ENCODE measurements at places on chromosomes 6 and 20. TPM values are rescaled to one million over a fixed set of nuclear protein-coding genes. Genes with fewer than 3 reads are reported as not detected.

DNA sequence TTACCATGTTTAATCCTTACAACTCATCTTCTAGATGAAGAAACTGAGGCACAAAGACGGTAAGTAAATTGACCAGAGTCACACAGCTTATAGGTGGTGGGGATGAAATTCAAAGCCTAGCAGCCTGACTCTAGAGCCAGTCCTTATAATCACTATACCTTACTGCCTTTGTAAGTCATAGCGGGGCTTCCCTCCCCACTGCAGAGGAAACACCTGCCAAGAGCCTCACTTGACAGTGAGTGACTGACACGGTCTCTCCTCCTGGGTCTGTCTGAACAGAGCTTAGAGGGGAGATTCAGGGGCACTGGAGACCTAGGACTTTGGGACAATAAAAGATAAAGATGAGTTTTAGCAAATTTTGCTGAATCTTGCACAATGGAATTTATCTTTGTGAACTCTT, 12.8 kb downstream of the SUN5 start:
- no peak for ATAC-seq

GRCh38 chr6:109472132-109472995, 10.7 kb downstream of the ZBTB24 start:
- peak; percentile 69 for ATAC-seq

DNA sequence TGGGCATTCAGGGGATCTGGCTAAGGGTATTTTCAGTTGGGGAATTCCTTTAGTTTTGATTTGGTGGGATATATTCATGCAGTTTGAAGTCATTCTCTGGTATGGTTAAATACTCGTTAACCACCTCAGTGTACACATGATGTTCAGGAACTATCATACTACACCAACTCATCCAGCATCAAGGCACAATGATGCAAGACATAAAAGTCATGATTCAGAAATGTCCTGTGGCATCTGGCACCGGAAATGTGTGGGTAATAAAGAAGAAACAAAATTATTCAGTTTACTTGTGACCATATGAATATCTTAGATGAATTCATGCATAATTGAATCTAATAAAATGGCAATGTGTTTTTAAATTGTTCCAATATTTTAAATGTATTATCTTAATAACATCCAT, 129.0 kb upstream of the BMP5 start:
- no peak for ATAC-seq

DNA sequence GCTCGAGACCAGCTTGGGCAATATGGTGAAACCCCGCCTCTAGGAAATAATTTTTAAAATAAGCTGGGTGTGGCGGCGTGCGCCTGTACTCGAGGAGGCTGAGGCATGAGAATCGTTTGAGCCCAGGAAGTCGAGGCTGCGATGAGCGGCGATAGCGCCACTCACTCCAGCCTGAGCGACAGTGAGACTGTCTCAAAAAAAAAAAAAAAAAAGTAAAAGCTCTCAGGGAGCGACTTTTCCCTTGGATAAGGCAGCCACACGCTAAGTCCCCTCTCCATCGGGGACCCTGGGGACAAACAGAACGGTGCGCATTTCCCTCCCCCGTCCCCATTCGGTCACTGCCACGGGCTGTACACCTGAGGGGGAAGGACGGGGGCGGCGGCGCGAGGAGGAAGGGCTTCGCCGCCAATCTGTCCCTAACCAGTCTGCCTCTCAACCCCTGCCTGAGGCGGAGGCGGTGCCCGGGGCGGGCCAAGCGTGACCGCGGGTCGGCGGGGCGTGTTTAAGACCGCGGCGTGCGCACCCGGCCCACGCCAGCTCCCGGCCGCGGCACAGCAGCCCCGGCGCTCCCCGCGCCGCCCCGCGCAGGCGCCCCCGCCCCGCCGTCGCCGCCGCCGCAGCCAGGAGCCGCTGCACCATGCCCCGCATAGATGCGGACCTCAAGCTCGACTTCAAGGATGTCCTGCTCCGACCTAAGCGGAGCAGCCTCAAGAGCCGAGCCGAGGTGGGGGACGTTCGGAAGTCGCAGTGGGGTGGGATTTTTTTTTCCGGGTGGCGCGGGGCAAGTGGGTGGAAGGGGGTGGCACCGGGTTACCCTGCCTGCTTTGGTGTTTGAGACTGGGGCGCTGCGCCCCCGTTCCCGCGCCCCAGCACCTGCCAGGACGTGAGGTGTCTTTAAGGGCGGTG, at the start of gene GMPR:
TSS of gene GMPR (plus strand) at position 531 of the 906 bp plus-strand sequence. CDS start at position 638, 107 bp downstream.
- ATAC-seq = peak; percentile 96

The RNF144B gene
- total RNA-seq = 0.93 TPM

- ATAC-seq = no peak
Measured at GRCh38 chr6:65728879-65729479, 22.0 kb upstream of the EYS start.

The DLL1 gene
- 0.56 TPM for total RNA-seq

- no peak for ATAC-seq
Measured at GRCh38 chr6:130503146-130503545, 137.3 kb downstream of the TMEM200A start.

The C4A gene
- total RNA-seq = 6.9 TPM

The KCNK5 gene
- total RNA-seq = 8.9 TPM

The TFAP2D gene
- not detected for total RNA-seq

- ATAC-seq = no peak
Measured at GRCh38 chr6:14885498-14885897, 360.4 kb upstream of the JARID2 start.

The C20orf141 gene
- not detected for total RNA-seq

The TMC2 gene
- not detected for total RNA-seq

The MMP24 gene
- 0.04 TPM for total RNA-seq

GRCh38 chr6:133568970-133569889, 319.7 kb upstream of the TCF21 start:
- peak; percentile 96 for ATAC-seq

- peak; percentile 99 for ATAC-seq
Measured at GRCh38 chr6:157099912-157100593, 223.3 kb downstream of the TMEM242 start.

- peak; percentile 29 for ATAC-seq
Measured at GRCh38 chr6:28488916-28489365, 26.7 kb downstream of the GPX6 start.

The OXT gene
- not detected for total RNA-seq

The RNF182 gene
- total RNA-seq = not detected

The SLC17A2 gene
- total RNA-seq = not detected

DNA sequence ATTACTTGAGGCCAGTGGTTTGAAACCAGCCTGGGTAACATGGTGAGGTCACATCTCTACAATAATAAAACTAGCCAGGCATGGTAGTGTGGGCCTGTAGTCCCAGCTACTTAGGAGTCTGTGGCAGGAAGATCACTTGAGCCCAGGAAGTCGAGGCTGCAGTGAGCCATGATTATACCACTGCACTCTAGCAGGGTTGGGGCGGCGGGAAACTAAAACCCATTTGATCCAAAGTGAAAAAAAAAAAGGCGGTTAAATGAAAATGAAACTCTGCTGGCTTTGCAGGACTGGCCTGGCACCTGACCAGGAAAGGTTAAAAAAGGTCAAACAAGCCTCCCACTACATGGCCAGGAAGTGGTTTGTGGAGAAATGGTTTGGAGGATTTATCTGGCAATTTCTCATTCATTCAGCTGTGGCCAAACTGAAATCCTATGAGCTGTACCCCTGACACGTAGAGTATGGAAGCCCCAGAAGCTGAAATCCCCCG, 36.6 kb downstream of the MTRES1 start:
- peak; percentile 74 for ATAC-seq

GRCh38 chr6:83908813-83909212, 49.3 kb downstream of the CYB5R4 start:
- ATAC-seq = no peak

DNA sequence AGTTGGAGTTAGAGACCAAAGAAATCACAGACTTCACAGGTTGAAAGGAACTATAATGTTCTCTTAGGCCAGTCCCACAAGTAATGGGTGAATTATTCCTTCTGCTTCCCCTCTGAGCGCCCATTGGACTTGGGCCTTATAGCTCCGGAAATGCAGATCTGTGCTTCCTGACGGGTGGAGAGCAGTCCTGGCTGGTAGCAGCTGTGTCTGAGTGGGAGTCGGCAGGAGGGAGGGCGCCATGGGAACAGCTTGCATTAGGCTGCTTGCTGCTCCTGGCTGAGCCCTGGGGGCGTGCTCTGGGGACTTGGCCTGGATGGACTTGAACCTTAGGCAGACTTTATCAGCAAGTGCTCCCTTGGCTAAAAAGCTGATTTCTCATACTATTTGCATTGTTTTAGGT, 18.4 kb upstream of the NUP153 start:
- no peak for ATAC-seq

DNA sequence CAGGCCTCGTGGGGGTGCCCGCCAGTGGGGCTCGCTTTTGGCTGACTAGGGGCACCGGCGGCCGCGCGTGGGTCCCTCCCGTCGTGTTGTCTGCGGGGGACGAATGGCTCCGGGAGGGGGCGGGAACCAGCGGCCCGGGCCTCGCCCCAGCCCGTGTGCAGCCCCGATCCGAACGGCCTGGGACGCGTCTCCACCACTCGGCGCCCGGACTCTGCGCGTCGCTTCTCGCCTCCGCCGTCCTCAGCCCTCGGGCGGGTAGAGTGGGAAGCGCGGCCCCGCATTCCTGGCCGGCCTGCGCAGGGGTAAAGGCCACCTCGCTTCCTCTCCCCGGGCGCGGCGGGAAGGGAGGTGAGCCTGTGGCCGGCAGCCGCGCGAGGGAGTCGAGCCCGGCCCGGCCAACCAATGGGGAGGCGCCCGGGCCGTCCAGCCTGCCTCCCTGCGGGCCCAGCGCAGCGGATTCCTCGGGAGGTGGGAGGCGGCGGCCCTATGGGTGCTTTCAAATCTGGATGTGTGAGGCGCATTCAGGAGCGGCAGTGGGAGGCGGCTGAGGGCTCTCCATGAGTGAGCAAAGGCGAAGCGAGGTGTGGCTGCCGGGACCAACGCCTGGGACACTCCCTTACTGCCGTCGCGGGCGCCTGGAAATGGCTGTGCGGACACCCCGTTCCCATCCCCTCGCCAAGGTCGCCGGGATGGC, 1.1 kb upstream of the ZBTB46 start:
- peak; percentile 10 for ATAC-seq

DNA sequence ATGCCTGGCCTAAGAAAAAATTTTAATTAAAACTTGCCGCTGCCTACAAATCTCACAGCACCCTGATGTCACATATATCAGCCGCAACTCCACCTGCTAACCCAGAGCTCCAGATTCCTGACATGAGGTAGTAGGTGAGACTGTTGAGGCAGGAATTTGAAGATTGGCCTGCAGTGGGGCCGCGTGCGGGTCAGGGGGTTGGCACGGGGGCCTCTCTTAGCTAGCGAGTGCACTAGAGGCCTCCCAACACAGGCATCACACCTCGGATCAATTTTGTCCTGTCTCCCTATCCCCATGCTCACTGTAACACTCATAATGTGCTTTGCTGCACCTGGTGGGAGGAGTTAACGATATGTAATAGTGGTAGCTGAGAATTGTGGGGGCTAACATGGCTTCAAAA, 349.8 kb downstream of the CDC5L start:
- ATAC-seq = no peak

DNA sequence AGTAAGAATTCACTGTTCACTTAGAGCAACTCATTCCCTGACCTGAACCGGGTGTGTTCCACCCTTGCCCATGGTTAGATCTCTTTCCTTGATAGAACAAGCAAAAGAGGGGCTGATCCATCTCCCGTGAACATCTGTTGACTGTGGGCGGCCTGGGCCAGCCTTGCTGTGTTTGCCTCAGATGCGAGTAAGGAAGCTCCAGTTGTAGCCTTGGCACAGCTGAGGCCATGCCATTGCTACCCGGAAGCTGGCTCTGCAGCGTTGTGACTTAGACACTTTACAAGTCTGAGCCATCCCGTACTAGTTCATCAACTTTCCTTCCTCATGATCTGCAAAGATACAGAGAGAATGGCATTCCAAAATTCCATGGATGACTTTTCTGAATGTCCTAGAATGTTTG, 139.0 kb downstream of the MAP3K4 start:
- no peak for ATAC-seq

The L3MBTL1 gene
- total RNA-seq = 15.3 TPM

The PNPLA1 gene
- total RNA-seq = not detected

GRCh38 chr20:38445901-38446425, 10.8 kb upstream of the SNHG17 start:
- ATAC-seq = no peak

The MOXD1 gene
- total RNA-seq = not detected

- no peak for ATAC-seq
Measured at GRCh38 chr20:62675156-62675876, 33.0 kb downstream of the SLCO4A1 start.

DNA sequence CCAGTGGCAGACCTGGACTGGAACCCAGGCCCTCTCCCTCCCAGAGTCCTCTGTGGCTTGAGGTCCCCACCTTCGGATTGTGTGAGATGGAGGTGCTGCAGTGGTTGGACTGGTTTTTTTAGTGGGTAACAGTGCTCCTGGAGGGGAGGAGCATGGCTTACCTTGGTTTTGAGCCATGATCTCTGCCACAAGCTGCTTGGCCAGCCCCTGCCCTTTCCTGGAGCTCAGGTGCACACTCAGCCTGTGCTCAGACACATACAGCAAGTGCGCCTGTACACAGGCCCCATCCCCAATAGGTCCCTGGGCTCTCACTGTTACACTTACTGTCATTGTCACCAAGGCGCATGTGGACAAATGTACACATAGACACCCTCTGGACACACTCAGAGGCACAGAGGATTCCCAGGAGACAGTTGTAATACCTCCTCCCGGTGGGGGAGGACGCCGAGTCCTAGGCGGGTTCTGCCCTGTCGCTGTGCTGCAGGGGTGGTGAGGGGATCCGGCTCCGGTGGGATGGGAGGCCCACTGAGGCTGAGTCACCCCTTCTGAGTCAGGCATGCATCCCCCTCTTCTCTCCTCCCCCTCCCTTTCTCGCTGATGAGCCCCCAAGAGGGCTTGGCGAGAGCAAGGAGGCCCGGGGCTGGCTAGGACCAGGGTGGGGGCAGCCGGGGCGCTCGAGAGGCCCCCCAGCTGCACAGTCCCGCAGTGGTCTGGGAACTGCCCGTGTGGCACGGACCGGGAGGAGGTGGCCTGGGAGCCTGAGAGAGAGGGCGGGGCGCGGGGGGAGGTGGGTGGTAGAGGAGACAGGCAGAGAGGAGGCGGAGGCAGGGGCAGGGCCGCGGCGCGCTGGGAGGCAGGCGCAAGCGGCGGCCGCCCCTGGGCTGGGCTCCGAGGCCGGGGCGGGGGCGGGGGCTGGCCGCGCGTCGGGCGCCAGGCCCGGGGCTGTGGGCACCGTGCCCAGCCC, 522 bp upstream of the EPB41L1 start:
- peak; percentile 59 for ATAC-seq

DNA sequence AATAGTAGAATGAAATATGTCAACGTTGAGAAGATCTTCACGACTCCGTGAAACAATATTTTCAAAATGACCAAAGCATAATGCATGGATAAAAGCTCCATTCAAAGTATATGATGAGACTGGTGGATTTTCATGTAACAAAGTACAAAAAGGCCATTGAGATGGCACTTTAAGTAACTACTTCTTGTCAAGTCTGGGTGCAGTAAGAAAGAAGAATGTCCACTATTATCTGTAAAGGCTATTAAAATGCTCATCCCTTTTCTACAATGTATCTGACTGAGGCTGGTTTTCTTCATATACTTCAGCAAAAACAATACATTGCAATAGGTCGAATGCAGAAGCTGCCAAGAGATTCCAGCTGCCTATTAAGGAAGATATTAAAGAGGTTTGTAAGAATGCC, 457.4 kb downstream of the PKHD1 start:
- ATAC-seq = no peak
